Temporal lobe (tissue), 4 donors: ENCODE measurements at places on chromosomes 6 and 20. TPM values are rescaled to one million over a fixed set of nuclear protein-coding genes. Genes with fewer than 3 reads are reported as not detected.

Gene GJA10
- total RNA-seq = not detected

Gene NT5E
- 6.9 TPM for total RNA-seq

Gene GMEB2
- 5.4 TPM for total RNA-seq

Gene NRSN1
- total RNA-seq = 28.8 TPM

Gene CD40
- total RNA-seq = 0.49 TPM
